Psoas muscle (tissue), 8 donors: ENCODE measurements at places on chromosomes 3 and 15. TPM values are rescaled to one million over a fixed set of nuclear protein-coding genes. Genes with fewer than 3 reads are reported as not detected.

Gene RAB7A
- 252 TPM for total RNA-seq

Gene SV2B
- 3.9 TPM for total RNA-seq

Gene SERINC4
- 0.23 TPM for total RNA-seq

Gene SCAMP5
- total RNA-seq: 0.97 TPM

Gene ZIC4
- 0.15 TPM for total RNA-seq

Gene CMTM6
- total RNA-seq: 5.7 TPM

Gene KCNMB2
- total RNA-seq: not detected

Gene RGMA
- 45.8 TPM for total RNA-seq

Gene ALG1L2
- not detected for total RNA-seq

Gene DUOX2
- 0.04 TPM for total RNA-seq
